Stimulated activated CD4-positive, alpha-beta T cell treated with anti-CD3 and anti-CD28 coated beads, Interleukin-1b, Interleukin-23, amount 100 ng/mL, for 1 hour (primary cell): ENCODE measurements at places on chromosomes 6 and 20.

DNA sequence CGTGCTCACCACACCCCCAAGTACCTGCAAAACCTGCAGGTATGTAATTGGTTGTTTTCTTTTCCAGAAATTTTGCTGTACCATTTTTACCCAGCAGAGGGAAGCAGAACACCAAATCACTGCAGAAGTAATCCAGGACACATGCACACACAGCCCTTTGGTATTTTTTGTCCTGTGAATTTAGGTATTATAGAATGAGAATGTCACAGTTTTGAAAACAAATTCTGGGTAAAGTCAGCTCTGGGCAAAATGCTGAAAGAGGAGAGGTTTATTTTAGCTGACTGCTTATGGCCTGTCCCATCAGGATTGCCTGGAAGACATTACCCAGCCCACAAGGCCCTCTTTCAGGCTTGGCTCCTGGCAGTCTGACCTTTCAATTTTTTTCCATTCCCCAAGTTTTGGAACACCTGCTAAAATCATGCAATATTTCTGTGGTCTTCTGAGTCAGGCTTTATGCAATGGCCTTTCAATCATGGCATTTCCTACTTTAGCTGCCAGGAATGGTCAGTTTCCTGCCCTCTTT lies 3.5 kb upstream of the EFHC1 start:
- no peak for DNase-seq

GRCh38 chr6:167711768-167712730 lies 114.7 kb upstream of the AFDN start:
- no peak for DNase-seq

DNA sequence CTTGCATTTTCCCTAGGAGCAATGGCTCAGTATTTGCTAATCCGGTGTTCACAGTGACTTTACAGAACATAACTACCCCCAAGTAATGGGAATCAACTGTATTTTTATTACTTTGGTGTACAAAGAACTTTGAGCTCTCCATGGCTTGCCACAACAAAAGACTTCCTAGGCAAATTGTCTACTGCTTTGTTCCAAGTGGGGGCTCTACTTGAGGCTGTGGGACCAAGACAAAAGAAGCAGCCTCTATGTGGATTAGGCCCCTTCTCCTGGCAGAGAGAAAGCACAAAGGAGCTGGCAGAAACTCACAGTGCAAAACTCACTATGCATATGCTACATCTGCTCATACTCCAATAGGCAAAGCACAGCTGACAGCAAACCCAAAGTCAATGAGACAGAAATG lies 853 bp downstream of the WFDC8 start:
- DNase-seq: no peak

- DNase-seq: no peak
Observed at GRCh38 chr20:63855363-63856097, 5.8 kb upstream of the ABHD16B start.

DNA sequence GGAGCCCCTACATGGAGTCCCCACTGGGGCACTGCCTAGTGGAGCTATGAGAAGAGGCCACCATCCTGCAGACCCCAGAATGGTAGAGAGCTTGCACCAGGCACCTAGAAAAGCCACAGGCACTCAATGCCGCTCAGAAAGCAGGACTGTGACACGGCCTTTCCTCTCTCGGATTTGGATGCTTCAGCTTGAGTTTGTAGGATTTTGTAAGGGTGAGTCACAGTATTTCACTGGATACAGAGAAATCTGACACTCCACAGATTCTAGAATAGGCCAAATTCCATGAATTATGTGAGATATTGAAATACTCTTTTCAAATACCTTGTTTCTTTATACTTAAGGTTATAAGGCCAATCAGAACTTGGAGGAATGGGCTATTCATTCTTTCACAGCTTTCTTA lies 424.5 kb downstream of the HTR1B start:
- DNase-seq: no peak

GRCh38 chr6:35046862-35047261 lies 94.3 kb downstream of the TCP11 start:
- no peak for DNase-seq
